Cortex of kidney (tissue), 1 donor: ENCODE measurements at places on chromosomes 2 and 18.

- DNase-seq: no peak
Measured at GRCh38 chr2:242085941-242086621, 216.6 kb downstream of the RTP5 start.

- no peak for DNase-seq
Measured at GRCh38 chr2:207139552-207139951, 26.2 kb downstream of the KLF7 start.

GRCh38 chr18:56889621-56890020, 238.5 kb downstream of the WDR7 start:
- no peak for DNase-seq

GRCh38 chr2:210309548-210310233, 5.3 kb downstream of the MYL1 start:
- DNase-seq: no peak

- no peak for DNase-seq
Measured at GRCh38 chr2:158460632-158461297, 4.0 kb downstream of the PKP4 start.

DNA sequence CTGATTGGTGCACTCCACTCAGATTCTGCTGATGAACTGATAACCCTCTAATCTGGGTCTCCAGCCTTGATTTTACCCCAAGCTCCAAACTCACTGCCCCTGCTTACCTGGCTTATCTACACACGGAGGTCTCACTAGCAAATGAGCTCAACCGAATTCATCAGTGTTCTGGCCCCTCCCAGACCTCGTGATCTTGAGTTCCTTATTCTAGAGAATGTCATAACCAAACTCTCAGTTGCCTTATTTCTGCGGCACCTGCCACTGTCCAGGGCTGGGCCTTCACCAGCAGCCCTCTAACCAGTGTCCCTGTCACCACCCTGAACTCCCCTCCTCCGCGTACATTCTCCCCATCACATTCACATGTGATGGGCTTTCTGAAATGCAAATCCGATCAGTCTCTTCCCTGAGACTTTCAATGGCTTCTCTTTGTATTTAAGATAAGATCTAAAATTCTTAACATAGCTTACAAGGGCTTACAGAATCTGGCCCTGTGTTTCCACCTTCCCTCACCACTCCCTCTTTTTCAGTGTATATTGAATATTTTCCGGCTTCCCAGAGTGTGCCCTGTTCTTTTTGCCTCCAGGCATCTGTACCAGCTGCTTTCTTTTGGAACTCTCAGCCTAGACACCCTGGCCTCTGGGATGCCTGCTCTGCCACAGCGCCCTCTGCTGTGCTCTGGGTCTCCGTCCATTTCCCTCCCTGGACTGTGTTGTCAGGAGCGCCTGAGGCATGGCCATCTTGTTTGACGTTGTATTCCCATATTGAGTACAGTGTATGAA, 31.1 kb downstream of the NAB1 start:
- no peak for DNase-seq

GRCh38 chr2:109638795-109639194, 24.6 kb downstream of the SOWAHC start:
- DNase-seq: no peak

GRCh38 chr2:20555954-20556353, 94.9 kb downstream of the HS1BP3 start:
- no peak for DNase-seq

DNA sequence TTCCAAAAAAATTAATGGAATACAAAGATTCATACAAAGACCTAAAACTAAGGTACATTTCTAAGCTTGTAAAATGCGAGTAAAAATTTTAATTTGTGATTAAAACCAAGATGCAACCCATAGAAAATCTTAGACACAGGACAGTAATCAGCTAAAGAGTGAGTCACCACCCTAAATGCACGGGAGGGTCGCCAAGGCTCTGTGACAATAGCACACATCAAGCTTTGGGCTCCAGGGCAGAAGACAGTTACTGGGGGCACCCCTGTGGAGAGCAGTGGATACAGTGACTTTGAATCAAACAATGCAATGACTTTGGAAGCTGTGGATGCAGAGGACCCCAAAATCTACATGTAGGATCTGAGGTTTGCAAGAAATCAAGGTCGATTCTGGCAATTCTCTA, 7.5 kb downstream of the FLACC1 start:
- no peak for DNase-seq

DNA sequence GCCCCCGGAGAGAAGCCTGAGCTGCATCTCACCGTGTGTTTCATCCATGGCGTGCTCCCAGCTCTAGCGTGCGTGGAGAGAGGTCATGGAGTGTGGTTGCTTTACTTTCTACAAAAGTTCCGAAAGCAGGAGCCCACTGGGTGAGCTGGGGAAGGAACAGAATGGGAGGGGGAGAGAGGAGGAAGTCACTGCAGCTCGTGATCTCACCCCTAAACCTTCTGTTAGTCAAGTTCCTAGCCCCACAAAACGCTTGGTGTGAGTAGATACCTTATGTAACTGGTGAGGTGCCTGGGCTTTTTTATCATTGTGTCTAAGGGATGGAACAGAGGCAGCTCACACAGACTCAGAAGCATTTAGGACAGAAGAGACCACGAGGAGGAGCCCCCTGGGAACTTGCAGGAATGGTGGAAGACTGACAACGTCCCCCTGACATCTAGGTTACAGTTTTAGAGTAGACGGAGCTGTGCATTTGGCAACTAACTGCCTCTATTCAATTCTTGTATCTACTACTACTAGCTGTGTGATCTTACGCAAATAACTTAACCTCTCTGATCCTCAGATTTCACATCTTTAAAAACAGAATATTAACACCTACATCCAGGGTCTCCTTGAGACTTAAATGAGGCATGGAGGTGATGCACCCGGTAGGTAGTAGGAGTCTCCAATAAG, 123.3 kb downstream of the ARL4C start:
- no peak for DNase-seq

DNA sequence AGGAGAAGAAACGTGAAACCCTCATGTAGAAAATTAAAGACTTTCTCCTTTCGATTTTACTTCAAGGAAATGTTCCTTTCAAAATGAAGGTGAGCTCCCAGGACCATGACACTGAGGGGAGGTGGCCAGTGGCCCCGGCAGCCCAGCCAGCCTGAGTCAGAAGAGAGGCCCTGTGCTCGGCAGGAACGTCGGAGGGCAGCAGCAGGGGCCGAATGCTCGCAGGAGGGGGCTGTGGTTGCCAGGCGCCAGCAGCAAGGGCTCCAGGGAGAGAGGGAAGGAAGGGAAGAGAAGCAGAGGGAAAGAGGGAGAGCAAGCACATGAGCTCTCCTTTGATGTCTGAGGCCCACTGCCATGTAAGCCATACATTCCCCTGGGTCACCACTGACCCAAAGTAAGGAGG, 73.3 kb upstream of the ACKR3 start:
- DNase-seq: no peak

- DNase-seq: no peak
Measured at GRCh38 chr2:214630402-214631045, 179.0 kb downstream of the BARD1 start.

- no peak for DNase-seq
Measured at GRCh38 chr2:235553696-235554100, 59.9 kb downstream of the AGAP1 start.

GRCh38 chr2:132668189-132668823, 1.7 kb downstream of the LYPD1 start:
- no peak for DNase-seq

DNA sequence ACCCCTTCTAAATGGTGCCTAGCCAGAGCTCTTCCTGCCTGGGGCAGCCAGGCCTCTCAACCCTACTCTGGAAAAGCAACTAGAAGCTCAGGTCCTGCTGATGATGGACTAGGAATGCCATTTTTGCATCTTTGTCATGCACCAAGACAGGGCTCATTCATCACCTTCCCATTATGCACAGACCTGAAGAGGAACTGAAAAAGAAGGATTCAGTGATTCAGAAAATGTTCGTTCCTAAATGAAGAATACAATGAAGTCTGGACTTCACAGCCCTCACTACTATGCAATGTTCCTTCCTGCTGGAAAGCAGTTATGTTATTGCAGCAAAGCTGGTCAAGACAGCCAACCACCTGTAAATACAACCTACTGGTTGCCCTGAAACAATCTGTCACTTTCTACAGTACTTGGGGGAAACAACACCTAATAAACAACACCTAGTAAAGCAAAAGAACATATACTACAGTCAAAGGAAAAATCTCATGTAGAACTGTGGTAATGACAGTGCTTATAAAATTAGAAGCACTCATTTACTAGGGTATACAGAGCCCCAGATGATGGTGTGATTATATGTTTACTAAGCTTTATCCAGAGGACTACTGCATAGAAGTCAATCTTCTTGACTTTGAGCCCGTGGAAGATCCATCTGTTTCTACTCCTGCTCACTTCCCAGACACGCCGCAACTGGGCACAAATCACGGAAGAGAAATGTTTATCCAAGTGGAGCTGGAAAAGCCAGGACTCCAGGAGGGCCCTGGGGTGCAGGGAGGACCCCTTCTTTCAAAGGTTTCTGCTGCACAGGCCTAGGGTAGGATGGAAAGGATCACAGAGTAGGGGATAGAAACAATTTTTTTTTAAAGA, 103.1 kb upstream of the THOC1 start:
- no peak for DNase-seq

DNA sequence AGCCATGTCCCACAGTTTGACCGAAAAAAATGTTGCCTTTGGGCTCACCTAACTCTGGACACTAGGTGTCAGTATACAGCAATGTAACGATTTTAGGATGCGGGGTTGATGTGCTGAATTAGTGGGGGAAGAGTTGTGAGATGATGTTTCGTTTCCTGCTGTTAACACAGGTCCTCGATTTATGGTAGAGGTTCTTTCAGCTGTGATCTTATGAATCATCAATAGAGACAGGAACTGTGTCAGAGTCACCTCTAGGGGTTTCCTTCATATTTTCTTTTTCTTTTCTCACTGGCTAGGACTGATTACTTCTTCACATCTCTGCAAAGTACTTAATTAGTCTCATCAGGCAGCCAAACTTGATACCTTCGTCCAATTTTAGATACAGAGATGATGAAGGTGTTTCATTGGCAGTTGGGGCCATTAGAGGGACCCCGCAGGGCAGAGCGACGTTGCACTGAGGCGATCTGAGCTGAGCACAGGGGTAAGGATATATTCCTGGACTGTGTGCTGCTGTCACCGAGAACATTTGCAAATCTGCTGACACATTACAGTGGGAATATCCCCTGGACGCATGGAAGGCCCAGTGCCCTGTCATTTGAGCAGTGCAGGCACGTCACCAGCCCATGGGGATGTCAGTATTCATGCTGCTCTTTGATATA, 10.2 kb upstream of the MMADHC start:
- DNase-seq: no peak

GRCh38 chr18:59616501-59616900, 80.7 kb downstream of the CCBE1 start:
- DNase-seq: no peak

- no peak for DNase-seq
Measured at GRCh38 chr2:236485519-236485918, 84.1 kb upstream of the ACKR3 start.

- no peak for DNase-seq
Measured at GRCh38 chr2:23509596-23510292, 124.8 kb downstream of the KLHL29 start.

- DNase-seq: no peak
Measured at GRCh38 chr2:41441958-41442357, 605.9 kb upstream of the PKDCC start.

- no peak for DNase-seq
Measured at GRCh38 chr2:240435948-240436682, 652 bp downstream of the GPC1 start.

DNA sequence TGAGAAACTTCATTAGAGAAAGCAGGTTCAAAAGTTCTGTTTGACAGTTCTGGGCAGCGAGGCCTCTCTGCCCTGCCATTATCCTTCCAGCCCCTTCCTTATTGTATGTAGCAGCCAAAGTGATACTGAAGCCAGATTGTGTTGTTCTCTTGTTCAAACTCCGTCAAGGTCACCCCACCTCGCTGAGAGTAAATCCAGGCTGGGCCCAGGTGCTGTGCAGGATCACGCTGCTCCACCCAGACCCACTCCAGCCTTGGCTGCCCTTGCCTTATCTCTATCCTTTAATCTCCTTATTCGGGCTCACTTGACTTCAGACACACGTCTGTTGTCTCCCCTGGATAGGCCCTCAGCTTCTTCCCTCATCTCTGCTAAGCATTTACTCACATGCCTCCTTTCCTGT, 196.1 kb downstream of the CPS1 start:
- no peak for DNase-seq

DNA sequence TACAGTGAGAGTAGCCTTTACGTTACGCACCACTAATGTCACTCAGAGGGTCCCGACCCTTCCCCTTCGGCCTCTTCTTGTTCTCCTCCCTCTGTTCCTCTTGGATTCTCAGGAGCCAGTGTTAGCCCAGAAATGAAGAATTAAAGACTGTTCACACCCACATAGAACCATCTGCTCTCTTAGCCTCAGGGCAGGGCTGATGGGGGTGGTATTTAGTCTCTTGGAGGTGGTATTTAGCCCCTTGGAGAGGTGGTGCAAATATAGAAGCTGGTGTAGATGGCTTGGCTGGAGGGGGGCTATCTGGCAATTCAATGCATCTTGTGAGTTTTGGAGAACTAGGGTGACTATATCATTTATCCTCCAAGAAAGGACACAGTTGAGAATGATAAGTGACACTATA, 286.5 kb downstream of the PRKCE start:
- DNase-seq: no peak

GRCh38 chr18:70425236-70425635, 136.4 kb downstream of the SOCS6 start:
- no peak for DNase-seq

DNA sequence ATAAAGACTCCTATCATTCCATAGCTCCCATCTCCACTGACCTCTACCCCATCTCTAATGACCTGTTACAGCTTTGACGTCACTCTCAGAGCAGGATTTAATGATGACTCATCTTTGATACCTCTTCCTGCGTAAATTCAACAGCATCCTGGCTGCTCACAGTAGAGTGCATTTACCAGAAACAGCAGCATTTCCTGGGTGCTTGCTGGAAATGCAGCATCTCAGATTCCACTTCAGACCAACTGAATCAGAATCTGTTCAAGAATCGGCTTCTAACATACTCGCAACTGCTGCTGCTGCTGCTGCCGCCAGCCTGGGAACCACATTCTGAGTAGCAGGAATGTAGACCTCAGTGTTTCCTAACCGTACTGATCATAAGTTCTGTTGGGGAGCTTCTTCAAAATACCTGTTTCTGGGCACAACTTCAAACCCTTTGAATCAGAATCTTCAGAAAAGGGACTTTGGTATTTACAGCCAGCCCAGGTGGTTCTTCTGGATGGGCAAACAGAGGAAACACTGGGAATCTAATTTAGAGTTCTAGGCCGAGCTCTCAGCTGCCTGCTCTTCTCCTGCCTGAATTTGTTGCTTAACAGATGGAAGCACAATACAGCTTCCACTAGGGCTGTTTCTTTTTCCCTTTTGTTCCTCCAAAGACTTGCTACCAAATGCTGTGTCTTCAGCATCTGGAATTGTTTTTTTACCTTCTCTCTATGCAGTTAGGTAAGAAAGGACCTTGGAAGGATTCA, 241.4 kb downstream of the NCKAP5 start:
- DNase-seq: no peak

GRCh38 chr18:34918856-34919255, 122.4 kb upstream of the MAPRE2 start:
- no peak for DNase-seq

- DNase-seq: no peak
Measured at GRCh38 chr2:59691518-59692190, 861.8 kb downstream of the BCL11A start.

GRCh38 chr2:168649105-168649504, 153.3 kb upstream of the NOSTRIN start:
- no peak for DNase-seq
